Stimulated activated CD4-positive, alpha-beta T cell treated with anti-CD3 and anti-CD28 coated beads, Interleukin-4, amount 100 ng/mL, for 24 hours (primary cell): ENCODE measurements at places on chromosomes 1 and 21.
A peak's percentile ranks its signal among the peaks of the same experiment; 100 is the strongest.

DNA sequence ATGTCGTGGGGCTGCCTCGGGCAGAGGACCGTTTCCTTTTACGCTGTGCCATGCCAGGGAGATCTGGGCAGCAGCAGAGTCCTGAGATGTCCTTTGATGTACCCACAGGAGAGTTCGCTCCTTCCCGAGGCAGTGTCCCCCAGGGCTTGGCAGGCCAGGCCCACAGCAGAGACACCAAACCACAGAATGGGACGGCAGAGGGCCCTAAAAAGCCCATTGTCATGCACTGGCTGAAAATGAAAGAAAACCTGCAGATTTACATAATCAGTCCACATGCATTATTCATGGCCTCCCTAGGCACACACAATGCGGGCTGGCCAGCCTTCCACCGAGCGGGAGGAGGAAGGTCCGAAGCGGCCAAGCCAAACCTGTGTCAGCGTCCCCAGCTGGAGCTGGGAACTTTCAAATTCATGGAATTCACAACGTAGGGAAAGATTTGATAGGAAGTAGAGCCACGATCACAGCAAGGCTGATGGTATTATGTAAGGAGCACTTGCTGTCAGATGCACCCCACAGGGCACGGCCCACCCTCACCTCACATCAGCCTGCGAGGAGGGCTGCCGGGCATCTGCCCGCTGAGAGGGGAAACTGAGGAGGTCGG is 25.3 kb upstream of the EFHD2 start:
- DNase-seq = no peak

DNA sequence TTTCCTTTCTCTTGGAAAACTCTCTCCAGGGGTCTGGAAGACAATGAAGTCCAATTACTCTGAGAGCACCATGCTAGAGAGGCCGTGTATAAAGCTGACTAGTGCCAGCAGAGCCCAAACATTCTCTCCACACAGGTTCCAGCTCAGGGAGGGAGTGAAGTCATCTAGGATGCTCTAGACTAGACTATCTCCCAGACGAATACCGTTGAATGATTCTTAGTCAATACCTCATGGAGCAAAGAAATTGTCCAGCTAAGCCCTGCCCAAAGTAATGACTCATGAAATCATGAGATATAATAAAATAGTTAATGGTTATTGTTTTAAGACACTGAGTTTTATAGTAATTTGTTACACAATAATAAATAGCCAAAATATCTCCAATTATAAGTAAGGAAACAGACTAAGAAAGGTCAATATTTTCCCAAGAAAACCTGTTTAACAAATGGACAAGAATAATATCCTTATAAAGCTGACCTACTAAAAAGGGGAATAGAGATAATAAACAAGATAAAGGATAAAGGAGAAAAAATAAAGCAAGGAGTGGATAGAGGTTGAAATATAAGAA is 163.9 kb upstream of the LRRC7 start:
- DNase-seq = no peak

- no peak for DNase-seq
Observed at GRCh38 chr21:32739946-32740345, 12.1 kb upstream of the SYNJ1 start.

DNA sequence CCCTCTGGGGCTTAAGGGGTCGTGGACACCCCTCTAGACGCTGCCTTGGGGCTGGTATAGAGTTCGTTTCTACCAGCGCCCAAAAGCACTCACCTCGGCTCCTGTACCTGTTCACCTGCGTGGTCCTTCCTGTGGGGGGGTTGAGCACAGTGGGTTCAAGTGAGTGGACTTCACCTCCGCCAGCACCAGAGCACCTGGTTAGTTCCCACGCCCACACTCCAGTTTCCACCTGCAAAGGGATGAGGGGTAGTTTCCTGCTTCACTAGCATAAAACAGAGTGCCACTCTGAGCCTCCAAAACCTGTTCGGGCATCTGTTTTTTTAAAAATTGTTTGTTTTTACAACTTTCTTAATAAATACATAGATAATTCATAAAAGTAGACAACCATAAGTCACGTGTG is 64.5 kb upstream of the SIPA1L2 start:
- no peak for DNase-seq

DNA sequence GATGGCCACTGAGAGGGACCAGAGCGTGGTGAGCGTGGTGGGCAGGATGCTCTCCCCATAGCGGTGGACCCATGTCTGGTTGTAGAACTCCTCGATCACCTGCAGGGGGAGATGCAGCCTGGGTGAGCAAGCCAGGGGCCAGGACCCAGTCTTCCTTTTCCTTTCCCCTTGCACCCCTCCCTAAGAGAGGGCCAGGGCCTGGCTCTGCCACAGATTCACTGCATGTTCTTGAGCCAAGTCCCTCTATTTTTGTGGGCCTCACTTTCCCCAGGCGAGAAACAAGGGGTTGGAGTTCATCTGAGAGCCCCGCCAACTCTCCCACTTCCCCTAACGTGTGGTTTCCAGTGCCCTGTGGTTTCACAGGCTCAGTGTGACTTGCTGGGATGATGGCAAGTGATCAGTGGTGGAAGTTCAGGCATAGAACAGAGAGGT is 27.5 kb downstream of the SLC2A1 start:
- peak; percentile 53 for DNase-seq

DNA sequence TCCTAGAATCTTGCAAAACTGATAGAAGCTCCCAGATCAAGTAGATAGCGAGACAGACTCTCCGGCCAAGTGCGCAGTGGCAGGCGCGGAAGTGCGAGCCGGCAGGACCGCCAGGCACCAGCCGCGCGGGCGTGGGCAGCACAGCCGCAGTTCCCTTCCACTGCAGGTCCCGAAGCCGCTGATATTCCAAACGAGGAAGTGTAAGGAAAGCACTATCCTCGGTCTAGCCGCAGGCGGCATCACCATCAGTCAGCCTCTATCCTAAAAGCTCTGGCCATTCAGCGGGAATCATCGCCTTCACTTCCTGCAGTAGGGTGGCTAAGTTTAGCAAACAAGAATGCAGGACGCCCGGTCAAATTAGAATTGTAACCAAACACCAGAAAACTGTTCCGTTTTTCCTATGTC is 710 bp downstream of the GLRX2 start:
- peak; percentile 20 for DNase-seq

DNA sequence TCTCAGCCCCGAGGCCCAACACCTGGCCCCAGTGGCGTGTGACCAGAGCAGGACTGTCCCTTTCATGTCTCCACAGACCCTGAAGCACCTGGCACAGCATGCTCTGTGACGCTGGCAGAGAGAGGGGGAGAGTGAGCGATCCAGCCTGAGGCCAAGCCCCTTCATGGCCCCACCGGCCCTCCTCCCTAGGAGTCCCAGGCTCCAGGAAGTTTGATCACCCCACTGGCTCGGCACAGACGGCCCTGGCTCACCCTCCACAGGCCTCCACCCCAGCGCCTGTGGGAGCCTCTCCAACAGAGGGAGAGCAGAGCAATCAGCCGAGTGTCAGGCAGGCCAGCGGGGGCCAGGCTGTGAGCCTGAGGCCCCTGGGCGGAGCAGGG is 11.0 kb downstream of the SH3BGRL3 start:
- no peak for DNase-seq

DNA sequence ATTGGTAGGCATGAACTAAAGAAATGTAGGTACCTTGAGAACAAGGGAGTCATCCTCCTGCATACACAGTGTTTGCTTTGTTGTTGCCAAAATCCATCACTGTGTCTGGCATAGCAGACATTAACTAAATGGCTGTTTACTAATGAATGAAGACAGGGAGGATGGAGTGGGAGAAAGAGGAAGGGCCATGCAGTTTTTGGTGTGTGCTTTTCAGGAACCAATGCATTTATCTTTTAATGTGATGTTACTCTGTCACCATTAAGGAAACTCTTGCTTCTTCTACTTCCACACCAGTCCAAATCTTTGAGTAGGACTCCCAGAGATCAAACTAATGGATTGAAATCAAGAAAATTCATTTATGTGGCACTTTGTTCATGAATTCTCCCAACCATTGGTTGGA is 55.6 kb upstream of the DUSP10 start:
- DNase-seq = no peak

GRCh38 chr1:66383611-66384010 is 150.3 kb upstream of the SGIP1 start:
- DNase-seq = no peak

GRCh38 chr1:110430366-110430765 is 20.6 kb upstream of the PROK1 start:
- no peak for DNase-seq

DNA sequence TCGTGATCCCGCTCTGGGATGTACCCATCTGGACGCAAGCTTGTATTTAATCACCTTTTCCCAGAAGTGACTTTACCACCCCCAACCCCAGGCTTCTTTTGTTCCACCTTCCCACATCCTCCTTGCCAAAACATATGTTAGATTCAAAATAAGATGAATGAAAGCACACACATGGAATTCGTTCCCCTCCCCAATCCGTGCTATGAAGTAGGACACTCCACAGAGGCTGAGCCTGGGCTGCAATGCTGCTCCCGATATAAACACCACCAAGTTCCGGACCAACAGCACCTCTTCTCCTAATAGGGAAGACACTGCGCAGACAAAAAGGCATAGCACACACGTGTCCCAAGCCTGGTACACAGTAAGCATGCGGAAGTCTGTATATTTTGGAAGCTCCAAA is 86.1 kb downstream of the CLSTN1 start:
- DNase-seq = no peak

- no peak for DNase-seq
Observed at GRCh38 chr1:34378968-34379856, 202.5 kb downstream of the C1orf94 start.

DNA sequence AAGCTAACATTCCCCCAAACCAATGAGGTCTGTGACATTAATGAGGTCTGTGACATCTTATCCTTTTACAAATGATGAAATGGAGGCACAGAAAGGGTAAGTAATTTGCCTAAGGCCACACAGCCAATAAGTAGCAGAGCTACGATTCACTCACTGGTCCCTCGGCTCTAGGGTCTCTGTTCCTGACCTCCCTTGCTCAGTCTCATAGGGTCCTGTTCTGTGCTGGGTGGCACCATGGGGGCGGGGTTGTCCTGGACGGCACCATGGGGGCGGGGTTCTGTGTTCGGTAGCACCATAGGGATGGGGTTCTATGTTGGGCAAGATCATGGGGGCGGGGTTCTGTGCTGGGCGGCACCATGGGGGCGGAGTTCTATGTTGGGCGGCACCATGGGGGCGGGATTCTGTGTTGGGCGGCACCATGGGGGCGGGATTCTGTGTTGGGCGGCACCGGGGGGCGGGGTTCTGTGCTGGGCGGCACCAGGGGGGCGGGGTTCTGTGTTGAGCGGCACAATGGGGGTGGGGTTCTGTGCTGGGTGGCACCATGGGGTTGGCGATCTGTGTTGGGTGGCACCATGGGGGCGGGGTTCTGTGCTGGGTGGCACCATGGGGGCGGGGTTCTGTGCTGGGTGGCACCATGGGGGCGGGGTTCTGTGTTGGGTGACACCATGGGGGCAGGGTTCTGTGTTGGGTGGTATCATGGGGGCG is 55.6 kb downstream of the CLSTN1 start:
- DNase-seq = no peak

GRCh38 chr1:1330366-1331067 is 563 bp upstream of the TAS1R3 start:
- DNase-seq = no peak

- DNase-seq = no peak
Observed at GRCh38 chr1:40820911-40821693, 37.5 kb downstream of the KCNQ4 start.

GRCh38 chr1:26145041-26145959 is 13.6 kb upstream of the FAM110D start:
- DNase-seq = peak; percentile 78

GRCh38 chr21:41651406-41651805 is 115.4 kb downstream of the RIPK4 start:
- no peak for DNase-seq

GRCh38 chr1:99943223-99943794 is 26.5 kb upstream of the SLC35A3 start:
- no peak for DNase-seq

DNA sequence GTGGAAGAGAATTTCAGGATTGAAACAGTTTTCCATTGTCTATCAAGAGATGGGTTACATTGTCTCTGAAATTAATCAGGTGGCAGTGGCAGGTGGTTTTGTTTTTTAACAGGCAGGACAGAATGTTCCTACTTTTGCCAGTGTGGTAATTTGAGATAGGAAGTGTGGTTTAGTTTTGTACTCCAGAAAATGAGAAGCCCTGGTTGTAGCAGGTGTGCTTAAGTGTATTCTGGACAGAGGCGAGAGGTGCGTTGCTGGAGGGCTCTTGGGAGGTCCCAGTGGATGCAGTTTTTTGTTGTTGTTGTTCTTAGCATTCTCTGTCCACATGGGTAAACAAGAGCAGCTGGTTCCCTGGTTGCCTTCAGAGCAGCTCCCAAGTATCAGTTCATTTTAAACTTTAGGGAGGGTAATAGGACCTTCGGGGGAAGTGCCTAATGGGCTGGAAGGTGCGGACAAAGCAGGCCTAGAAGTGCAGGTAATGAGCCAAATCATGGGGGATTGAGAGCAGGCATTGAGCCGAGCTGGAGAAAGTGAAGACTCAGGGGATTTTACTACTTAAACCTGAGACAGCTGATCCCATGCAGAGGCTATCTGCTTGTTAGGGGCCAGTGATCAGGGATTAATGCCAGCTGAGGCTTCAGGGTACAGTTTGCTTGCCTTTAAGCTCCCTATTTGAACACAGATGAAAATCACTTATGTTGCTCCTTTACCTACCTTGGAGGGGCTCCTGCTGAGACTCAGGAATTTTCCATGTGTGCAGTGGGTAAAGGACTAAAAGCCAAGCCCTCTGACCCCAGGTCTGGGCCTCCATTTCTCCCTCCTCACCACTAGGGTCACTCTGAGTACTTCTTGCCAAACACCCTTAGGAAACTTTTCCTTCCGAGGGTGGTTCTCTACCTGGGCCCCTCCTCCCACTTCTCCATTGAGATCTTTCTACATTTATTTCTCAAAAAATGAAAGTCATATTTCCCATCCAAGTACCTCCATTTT is 6.1 kb downstream of the PFKFB2 start:
- no peak for DNase-seq
